ELR (cell line): ENCODE measurements at places on chromosomes 1 and 21.
A peak's percentile ranks its signal among the peaks of the same experiment; 100 is the strongest.

DNA sequence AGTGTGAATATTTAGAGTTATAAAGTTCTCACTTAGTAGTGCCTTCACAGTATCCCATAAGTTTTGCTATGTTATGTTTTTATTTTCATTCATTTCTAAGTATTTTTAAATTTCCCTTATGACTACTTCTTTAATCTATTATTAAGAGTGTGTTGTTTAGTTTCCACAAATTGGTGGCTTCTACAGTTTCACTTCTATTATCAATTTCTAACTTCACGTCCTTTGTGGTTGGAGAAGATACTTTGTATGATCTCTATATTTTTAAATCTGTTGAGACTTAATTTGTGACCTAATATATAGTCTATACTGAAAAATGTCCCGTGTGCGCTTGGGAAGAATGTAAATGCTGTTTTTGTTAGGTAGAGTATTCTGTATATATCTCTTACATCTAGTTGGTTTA lies 11.7 kb downstream of the CHIA start:
- no peak for DNase-seq

GRCh38 chr1:164801791-164802502 lies 243.0 kb downstream of the PBX1 start:
- no peak for DNase-seq

DNA sequence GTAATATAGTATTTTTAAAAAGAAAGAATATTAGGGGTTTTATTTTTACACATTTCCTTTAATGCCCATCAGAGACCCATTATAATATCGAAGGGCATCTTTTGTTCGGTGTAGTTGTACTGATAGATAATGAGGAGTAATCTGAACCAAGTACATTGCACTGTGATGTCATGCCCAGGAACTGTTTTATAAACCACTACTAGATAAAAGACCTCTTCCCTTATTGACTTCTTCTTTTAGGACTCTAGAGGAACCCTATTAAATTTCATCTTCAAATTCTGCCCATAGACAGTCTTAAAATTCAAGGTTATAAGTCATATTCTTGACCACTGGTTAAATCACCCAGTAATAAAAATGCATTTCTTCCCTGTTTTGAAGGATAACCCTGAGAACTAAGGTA lies 206.5 kb downstream of the NRIP1 start:
- DNase-seq, result no peak

- peak; percentile 13 for DNase-seq
Observed at GRCh38 chr1:32426489-32427255, 32.4 kb upstream of the BSDC1 start.

- DNase-seq, result no peak
Observed at GRCh38 chr1:226388131-226388530, 19.8 kb downstream of the PARP1 start.

GRCh38 chr1:213925531-213926182 lies 62.1 kb upstream of the PROX1 start:
- DNase-seq, result no peak

DNA sequence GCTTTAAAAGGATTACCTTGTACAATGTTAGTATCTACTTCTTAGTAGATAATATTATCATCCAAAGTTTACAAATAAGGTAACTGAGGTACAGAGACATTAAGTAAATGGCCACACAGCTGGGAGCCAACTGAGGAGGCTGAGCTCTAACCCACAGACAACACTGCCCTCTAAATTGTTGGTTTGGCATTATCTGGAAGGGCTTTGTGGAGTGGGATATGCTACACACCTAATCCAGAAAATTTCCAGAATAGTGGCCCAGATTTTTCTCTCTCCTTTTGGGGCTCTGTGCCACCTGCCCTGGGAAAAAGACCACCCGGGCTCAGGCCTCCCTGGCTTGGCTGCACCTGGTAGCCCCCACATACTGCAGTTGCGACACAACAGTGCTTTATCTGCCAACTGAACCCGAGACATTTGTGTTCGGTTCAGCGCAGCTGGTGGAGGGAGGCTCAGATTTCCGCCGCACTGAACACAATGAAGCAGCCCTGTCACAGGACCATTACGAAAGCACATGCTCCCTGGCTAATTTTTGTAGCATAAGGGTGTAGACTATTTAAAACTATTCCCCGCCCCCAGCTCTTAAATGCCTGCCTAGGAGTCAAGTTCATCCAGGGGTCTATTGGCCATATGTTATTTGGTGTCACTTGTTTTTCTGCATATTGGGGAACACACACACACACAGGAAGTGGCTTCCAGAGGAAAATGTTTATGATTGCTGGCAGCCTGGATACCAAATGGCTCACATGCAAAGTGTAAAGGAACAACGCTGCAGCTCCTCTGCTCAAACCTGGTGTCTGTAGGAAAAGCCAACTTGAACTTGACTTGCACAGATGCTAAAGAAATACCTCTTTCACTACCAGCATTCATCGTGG lies 92.3 kb upstream of the ESRRG start:
- no peak for DNase-seq

- DNase-seq, result peak; percentile 61
Observed at GRCh38 chr1:106755682-106756406, 300.6 kb upstream of the PRMT6 start.
